Stimulated activated CD8-positive, alpha-beta memory T cell treated with anti-CD3 and anti-CD28 coated beads, Interleukin-2, amount 100 ng/mL, for 1 hour (primary cell): ENCODE measurements at places on chromosomes 3 and 15.

DNA sequence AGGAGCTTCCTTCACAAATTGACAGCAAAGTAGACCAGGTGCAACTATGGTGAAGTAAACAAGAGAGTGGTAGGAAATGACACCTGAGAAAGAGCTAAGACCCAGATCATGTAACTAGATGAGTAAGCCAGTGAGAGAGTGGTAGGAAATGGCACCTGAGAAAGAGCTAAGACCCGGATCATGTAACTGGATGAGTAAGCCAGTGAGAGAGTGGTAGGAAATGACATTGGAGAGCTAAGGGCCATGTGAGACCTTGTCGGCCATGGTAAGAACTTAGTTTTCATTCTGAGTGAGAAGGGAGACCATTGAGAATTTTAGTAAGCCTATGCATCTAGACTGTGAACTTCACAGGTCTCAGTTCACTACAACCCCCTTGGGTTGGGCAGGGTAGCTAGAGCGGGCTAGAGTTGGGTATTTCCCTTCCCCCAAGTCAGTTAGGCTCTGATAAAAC lies 5.4 kb upstream of the SENP7 start:
- DNase-seq, result no peak

DNA sequence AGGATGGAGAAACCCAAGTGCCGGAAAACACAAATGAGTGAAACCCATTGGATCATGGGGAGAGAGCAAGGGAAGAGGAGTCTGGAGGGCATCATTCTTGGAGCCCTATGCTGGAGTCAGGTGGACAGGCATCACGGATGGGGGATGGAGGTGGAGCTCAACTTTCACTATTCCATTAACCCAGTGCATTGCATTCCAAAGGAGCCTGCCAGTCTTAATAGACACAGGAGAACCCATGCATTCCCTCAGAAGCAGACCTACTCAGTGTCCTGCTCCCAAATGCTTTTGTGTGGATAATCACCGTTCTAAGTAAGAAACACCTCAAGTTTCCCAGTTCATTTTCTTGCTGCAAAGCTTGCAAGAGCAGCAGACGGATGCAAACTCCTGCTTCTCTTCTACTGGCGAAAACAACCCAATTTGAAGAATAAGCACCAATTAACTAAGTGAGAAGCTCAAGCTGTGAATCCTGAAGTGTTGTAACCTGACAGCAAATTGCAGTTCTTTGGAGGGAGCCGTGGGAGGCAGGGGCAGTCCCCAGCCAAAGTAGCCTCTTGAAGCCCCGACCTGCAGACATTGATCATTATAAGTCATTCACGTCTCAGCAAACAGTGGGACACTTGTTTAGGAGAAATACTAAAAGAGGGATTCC lies 25.3 kb downstream of the SEMA5B start:
- DNase-seq, result no peak

GRCh38 chr3:118559286-118559685 lies 475.4 kb downstream of the IGSF11 start:
- no peak for DNase-seq

DNA sequence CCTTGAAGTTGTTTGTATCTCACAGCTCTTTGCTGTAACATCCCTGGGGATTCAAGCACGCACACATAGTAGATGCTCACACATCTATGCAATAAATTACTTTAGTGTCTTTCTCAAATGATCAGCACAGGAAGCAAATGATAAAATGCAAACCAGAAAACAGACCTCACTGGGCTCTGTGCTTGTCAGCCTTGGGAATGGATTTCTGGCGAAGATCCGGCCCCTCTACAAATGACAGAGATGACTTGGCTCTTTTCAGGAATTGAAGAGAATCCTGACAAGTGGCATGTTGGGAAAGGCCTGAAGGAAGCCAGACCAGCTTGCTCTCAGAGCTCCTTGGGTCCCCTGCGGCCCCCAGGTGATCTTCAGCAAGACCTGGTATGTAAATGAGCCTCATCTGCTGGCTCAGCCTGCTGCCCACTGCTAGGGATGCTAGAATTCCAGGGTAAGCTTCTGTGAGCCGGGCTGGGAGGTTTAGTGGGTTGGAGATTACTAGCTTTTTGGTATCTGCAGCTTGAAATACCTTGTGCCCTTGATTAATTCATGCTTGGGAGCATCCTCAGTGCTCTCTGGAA lies 54.1 kb downstream of the LPP start:
- no peak for DNase-seq

DNA sequence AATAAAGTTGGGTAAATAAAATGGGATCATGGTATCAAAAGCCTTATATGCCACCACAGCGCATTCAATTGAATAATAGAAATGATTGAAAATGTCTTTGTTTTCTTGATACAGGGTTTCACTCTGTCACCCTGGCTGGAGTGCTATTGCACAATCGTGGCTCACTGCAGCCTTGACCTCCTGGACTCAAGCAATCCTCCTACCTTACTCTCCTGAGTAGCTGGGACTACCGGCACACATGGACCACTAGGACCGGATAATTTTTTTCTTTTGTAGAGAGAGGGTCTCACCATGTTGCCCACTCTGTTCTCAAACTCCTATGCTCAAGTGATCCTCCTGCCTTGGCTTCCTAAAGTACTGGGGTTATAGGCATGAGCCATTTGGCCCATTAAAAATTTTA lies 33.8 kb upstream of the BBX start:
- no peak for DNase-seq

- DNase-seq, result no peak
Observed at GRCh38 chr3:101163554-101163953, 156.8 kb downstream of the IMPG2 start.

DNA sequence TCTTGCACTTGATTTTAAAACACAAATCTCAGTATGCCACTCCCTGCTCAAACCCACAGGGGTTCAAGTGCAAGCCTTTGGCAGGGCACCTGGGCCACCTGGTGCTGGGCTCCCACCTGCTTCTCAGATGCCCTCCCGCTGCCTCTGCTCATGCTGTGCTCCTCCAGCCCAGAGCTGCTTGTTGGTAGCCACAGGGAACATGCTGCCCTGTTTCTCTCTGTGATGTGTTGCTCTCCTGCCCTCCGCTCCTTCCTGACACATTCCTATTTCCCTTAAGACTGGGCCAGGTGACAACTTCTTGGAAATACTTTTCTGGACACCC lies 27.1 kb upstream of the KY start:
- DNase-seq, result no peak

DNA sequence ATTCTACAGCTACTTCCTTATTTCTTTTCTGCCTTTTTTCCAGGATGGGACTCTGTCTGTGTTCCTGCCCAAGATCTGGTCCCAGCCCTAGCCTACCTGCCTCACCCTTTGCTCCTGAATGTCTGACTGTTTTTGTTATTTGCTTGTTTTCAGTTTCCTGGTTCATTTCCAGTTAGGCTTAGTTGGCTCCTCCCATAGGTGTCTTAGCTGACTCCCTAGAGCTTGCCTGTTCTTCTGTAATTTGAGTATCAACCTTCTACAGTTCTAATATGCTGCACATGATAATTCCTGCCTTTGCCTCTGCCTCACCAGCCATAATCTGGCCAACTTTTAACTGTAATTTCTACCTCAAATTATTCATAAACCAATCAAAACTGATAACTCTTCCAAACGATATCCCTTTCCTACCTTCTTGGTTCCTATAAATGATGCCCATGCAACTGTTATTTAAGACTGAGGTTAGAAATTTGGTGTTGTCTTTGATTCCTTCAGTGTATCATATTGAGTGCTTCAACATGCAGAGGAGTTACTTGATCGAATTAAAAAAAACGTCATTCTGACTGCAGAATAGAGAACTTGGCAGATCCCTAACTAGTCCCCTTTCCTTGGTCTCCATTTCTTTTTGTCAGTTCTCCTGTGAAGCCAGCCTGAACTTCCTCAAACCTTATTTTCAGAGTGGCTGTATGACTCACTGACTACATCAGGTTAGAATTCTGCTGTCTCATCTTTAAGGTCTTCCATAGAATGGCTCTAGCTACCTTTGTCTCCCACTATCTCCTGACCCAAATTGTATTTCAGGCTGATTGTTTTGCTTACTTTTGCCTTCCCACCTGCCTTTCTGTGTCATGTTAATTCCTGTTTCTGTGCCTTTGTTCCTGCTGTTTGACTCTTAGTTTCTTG lies 8.4 kb downstream of the GOLM2 start:
- DNase-seq, result no peak

DNA sequence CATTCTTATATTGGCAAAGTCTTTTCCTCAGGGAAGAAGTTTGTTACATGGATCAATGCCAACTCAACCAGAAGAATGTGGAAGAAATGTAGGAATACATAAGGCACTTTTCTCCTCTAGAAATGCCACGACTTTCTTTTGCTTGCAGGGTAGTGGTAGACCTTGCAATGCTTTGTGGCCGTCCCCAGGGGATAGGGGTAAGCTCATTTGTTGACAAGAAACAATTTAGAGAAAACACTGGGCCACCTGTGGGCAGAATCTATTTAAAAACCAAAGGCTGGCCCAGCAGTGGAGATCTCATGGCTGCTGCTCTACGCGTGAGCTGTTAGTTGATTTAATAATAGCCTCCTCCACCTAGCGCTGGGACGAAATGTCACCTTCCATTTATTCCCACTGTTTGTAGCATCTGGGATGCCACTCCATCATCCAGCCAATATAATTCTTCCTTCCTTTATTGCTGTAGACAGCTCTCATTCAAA lies 64.6 kb upstream of the PFN2 start:
- no peak for DNase-seq

GRCh38 chr3:11631820-11632219 lies 11.9 kb downstream of the VGLL4 start:
- DNase-seq, result no peak
